Stimulated activated CD8-positive, alpha-beta memory T cell treated with anti-CD3 and anti-CD28 coated beads, Interleukin-15, amount 100 ng/mL, for 24 hours (primary cell): ENCODE measurements at places on chromosomes 4 and X.

DNA sequence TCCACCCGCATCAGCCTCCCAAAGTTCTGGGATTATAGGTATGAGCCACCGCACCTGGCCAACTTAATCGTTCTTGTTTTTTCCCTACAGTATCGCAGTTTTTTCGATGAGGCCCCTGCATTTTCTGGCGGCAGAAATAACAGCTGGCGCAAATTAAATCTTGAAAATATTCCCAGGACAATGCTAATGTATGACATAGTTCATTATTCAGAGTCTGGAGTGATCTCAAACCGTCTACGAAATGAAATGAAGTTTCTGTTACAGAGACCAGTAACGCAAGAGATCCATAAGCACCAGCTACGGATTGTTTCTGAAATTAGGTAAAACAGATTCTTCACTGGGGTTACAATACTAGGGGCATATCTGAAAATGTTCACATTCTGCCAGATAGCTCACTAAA lies 27.3 kb downstream of the CXorf58 start:
- DNase-seq = no peak

DNA sequence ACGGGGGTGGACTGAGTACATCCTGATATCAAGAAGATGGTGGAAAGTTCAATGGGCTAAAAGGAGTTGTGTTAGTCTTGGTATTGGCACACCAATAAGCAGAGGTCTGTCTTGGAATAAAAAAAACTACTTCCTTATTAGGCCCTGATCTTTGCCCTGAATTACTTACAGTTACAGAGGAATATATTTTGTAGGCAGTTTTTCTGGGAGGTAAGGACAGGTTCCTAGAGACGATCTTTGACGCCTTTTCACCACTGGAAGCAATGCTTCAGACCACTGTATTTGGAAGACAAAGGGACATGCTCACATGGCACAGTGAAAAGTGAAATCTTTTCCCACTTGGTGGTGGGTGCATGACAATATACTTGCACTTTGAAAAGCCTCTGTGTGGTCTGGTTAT lies 618 bp upstream of the XK start:
- no peak for DNase-seq

GRCh38 chr4:99310389-99310788 lies 10.8 kb downstream of the ADH1B start:
- DNase-seq = no peak

DNA sequence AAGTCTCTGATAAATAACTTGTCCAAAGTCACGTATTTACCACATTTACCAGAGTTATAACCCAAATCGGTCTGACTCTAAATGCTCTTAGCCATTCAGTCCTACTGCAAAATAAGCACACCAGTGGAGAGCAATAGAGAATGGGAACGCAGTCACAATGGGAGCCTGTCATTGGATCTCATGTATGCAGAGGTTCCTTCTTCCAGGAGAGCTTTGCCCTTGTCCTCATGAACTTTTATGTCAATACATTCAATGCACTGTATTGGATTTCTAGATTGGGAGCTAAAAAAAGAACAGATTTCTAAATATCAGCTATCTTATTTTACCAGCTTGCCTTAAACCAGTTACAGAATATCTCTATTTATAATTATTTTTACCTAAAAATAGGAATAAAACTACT lies 149.1 kb upstream of the CXXC4 start:
- DNase-seq = no peak

GRCh38 chr4:957231-957580 lies 16.2 kb downstream of the DGKQ start:
- DNase-seq = no peak

- DNase-seq = no peak
These were observed 31.1 kb upstream of the CLNK start for GRCh38 chr4:10715696-10716095.

DNA sequence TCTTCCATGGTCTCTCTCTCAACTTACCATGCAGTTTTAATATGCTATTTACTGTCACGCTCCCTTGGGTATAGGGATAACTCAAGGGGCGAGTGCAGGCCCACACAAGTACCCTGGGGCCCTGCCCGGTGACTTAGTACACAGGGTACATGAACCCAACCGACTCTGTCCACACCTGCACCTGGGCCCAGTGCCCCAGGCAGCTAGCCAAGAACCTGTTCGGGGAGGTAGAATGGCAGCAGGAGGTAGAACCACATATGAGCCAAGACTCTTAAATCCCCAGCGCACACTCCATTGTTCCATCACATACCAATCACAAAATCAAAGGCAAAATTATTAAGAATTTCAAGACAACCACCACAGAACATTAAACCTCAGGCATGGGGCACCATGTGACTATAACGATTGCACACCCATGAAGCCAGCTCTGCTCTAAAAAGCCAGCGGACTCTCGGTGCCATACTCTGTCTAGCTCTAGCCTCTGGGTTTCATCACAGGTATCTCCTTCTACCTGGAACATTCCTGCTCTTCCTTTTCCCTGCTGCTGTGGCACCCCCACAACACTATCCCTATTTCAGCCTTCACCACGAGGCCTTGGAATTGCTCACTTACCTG lies 14.6 kb downstream of the PHF8 start:
- no peak for DNase-seq

- DNase-seq = no peak
These were observed 26.5 kb downstream of the HCCS start for GRCh38 chrX:11137543-11138139.

DNA sequence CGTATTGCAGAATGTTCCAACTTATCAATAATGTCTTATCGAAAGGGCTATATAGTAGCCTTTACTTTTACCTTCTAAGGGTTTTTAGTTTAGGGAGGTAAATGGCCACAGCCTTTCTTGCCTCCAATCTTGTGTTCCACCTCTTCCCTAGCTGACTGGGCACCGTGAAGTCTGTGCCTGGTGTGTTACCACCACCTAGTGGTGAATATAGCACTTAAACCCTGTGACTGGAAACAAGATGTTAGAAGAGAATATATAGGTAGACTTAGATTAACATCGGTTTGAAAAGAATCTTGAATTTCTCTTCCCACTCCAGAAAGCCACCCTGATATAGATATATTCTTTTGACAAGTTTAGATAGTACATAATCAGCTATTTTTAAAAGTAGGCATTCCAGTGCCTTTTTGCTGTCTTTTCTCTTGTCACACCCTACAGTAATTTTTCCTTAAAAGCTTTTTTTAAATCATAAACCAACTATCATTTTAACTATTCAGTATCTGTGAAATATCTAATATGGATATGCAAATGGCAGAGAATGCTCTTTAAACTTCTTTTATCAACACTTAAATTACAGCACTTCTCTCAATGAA lies 27.8 kb upstream of the ADH7 start:
- no peak for DNase-seq

GRCh38 chrX:67545036-67545821 lies 1.4 kb downstream of the AR start:
- no peak for DNase-seq

GRCh38 chrX:63738696-63739095 lies 46.3 kb downstream of the ARHGEF9 start:
- no peak for DNase-seq

DNA sequence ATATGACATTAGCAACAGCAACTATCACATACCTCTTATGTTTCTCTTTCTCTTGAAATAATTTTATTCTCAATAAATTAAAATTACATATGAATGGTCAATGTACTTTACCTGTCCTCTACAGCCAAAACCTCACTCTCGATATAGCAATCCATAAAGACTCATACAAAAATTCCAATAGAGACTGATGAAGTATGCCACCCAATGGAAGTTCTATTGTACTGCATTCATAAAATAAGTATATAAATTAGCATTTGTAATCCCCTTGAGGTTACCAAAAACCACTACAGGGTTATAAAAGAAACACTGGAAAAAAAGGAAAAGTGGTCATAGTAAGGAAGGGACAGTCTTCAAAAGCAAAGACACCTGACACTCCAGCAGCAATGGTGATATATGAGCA lies 32.8 kb downstream of the CLDN2 start:
- no peak for DNase-seq

- no peak for DNase-seq
These were observed 175.3 kb downstream of the MAML3 start for GRCh38 chr4:139978692-139979091.

DNA sequence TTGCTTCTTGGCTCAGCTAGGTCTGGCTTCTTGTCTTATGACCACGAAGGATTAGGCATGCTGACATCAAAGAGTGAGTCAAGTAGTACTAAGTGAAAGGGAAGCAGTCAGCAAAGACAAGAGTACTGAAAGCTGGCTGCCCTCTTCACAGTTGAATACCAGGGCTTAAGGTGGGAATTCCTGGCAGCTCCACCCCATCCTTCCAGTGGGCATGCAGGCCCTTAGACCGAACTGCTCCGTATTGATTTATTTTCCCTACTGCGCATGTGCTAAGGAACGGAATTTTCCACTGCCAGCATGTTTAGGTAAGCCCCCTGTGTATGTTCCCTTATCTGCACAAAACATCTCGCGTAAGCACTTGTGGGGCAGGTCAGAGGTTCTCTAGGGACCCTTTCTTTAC lies 2320.1 kb downstream of the ARAP2 start:
- no peak for DNase-seq

DNA sequence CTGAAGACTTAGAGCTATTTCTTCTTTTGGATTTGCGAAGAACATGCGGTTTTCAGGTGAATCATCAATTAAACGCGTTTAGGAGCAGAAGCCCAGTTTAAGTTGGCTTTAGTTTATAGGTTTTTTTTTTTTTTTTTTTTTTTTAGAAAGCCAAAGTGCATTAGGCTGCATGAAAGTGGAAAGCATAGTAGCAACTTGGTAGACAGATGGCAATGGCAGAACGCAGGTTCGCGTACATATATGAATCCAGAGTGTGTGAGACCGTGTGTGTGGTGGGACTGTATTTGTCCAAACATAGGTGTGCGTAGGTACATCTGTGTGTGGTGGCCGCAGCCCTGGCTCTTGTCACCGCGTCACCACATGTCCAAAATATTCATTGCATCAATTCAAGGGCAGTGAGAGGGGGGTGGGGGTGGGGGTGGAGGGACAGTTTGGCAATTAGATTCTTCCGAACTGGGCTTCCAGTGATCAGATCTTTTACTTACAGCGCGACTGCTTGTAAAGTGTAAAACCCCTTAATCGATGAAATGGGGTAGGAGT lies 901 bp downstream of the JADE1 start:
- no peak for DNase-seq

GRCh38 chrX:39907964-39908661 lies 189.6 kb downstream of the BCOR start:
- DNase-seq = no peak

DNA sequence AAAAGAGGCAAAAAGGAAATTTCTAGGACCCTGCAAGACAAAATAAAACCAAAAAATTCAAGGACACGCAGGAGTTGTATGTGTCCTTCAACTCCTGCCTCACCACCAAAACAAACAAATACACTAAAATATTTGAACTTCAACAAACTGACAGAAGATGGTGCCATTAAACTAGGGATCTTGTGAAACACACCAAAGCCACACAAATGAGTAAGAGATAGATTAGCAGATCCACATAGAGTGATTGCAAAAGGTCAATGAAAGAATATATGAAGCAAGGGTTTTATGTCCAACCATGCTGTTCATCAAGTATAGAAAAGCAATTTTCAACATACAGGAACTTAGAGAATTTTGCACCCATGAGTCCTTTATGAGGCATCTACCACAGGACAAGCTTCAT lies 40.1 kb upstream of the SCML1 start:
- DNase-seq = no peak

DNA sequence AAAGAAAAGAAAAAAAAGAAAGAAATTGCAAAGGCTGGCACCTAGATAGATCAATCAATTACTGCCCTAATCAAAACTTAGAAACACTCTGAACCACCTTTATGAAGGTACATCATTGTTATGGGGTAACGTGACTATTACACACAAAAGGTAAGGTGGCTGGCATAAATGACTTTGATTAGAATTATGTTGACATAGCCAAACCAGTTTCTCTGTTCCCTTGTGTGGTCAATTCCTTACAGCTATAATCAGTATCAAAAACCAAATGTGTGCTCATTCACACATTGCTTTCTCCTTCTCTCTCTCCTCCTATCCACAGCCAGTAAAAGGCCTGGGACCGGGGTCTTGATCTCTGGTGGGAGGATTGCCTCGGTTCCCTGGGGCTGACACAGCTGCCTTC lies 48.7 kb downstream of the RHOH start:
- no peak for DNase-seq

DNA sequence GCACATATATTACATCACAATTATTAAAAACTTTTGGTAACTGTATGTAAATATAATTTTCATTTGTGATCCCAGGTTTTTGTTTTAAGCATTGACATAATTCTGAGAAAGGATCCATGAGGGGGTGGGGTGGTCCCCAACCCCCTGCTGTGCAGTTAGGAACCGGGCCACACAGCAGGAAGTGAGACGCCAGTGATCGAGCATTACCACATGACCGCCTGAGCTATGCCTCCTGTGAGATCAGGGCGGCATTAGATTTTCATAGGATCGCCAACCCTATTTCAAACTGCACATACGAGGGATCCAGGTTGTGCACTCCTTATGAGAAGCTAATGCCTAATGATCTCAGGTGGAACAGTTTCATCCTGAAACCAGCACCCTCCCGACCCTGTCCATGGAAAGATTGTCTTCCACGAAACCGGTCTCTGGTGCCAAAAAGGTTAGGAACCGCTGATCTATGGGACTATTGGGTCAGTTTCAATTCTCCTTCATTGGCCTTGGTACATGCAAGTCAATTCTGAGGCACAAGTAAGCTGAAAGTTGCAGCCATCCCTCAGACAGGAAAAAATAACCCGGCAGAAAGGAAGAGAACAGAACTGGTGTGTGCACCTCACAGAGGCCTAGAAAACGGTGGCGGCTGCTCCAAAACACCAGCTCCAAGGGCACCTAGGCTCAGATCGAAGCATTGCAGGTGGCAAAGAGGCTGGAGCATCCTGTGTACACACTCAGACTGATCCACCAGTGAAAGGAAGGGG lies 7.0 kb upstream of the TMSB4X start:
- DNase-seq = no peak

GRCh38 chrX:155766321-155766720 lies 114.8 kb upstream of the VAMP7 start:
- no peak for DNase-seq

- DNase-seq = no peak
These were observed 164.1 kb upstream of the STS start for GRCh38 chrX:6983207-6983955.

DNA sequence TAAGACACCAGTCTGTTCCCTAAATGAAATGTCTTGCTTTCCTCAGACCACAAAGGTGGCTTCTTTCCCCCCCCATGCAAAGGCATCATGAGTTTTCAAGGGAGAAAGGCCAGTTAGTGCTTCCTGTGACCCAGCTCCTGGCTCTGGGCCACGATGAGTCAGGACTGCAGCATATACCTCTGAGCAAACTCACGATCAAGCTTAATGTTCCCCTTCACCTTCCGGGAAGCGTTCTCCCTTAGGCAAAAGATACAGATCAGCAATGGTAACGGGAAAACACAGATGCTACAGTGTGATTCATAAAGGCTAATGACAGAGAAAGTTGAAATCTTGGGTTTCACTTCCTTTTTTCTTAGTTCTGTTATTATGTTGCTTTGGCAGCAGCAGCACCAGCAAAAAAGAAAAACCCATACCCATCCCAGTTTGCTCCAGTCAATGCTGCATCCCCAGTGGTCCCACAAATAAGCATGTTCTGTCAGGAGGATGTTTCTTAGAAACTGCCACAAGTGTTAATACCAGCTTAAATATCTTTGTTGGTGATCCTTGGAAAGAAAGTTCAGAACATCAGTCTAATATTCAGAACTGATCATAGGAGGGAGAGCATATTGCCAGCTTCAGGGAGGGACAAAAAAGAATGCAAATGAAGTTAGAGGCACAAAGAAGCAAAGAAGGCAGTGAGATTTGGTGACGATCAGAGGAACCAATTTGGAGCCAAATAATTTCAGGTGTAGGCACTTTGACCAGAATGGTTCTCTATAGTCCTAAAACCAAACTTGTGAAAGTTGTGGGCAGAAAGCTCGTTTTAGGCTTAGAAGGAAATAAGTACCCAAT lies 41.2 kb downstream of the LONRF3 start:
- DNase-seq = peak; percentile 1
